ENCODE measurements at places on chromosomes 1 and 21. TPM values are rescaled to one million over a fixed set of nuclear protein-coding genes. Genes with fewer than 3 reads are reported as not detected.

Gene SEC16B
- polyA plus RNA-seq: 2.9 TPM

Gene KIF21B
- 0.36 TPM for polyA plus RNA-seq

Gene RHEX
- not detected for polyA plus RNA-seq

Gene IFI44
- 13.7 TPM for polyA plus RNA-seq

DNA sequence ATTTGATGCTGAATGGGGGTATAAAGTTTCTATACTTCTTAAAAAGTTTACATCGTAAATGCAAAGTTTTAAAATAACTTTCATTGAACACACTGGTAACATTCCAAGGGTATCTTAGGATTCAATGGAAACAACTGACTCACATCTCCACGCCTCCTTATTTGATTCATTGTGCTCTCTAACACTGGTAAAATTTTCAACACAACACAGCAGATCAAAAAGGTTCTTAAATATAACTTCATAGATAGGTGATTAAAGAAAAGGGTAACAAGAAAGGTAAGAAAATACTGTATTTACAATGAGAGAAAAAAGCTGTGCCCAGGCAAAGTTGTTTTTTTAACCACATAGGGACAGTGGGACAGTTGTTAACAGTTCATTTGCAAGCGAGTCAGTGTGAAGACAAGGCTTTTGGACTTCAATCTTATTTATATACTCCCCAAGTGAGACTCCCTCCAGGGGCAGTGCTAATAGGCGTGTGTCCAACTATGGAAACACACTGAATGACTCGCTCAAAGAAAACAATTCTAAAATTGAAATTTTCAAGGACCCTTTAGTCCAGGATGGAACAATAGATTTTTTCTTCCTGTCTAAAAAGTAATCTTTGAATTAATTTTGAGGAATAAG is 140.5 kb downstream of the TIAM1 start:
- no peak for DNase-seq

- no peak for DNase-seq
These were observed 45.6 kb downstream of the SUCO start for GRCh38 chr1:172578586-172578985.

DNA sequence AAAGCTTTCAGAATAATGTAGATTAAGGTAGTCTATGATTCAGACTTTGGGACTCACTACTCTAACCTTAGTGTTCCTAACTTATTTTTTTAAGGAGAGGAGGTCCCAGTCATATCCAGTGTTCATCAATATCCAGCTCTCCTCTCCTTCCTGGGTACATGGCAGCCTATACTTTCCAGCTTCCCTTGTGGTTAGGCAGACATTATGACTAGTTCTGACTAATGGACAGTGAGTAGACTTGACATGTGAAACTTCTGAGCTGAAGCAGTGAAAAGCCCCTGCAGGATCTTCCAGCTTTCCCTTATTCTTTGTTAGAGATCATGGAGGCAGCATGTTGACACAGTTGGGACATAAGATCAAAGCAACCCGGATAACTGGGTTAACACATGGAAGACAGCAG is 144.2 kb downstream of the PTPRU start:
- no peak for DNase-seq

DNA sequence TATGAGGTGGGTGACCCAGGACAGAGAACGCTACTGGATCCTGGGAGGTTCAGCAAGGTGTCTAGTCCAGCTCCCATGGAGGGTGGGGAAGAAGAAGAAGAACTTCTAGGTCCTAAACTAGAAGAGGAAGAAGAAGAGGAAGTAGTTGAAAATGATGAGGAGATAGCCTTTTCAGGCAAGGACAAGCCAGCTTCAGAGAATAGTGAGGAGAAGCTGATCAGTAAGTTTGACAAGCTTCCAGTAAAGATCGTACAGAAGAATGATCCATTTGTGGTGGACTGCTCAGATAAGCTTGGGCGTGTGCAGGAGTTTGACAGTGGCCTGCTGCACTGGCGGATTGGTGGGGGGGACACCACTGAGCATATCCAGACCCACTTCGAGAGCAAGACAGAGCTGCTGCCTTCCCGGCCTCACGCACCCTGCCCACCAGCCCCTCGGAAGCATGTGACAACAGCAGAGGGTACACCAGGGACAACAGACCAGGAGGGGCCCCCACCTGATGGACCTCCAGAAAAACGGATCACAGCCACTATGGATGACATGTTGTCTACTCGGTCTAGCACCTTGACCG is 8.6 kb upstream of the PIGV start:
- no peak for DNase-seq

GRCh38 chr1:229716069-229716468 is 90.0 kb downstream of the URB2 start:
- DNase-seq: no peak

- DNase-seq: no peak
These were observed 1.8 kb upstream of the TFF2 start for GRCh38 chr21:42352441-42353095.

DNA sequence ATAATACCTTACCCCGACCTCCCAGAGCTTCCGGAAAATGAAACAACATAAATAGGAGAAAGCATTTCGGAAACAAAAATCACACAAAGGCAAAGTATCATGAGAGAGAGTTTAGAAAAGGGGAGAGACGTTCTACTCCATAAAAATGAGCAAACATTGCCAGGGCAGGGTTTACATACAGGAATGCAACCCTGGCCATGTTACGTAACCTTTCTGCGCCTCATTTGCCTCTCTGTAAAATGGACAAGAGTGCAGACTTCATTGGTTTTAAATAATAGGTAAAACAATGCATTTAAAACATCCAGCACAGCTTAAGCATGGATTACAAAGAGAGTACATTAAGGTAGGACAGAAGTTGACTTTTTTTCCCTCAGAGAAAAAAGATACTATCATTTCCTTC is 45.6 kb downstream of the PHC2 start:
- DNase-seq: no peak

GRCh38 chr1:187275346-187275745 is 446.6 kb downstream of the PLA2G4A start:
- DNase-seq: no peak

- DNase-seq: no peak
These were observed 100.1 kb upstream of the JUN start for GRCh38 chr1:58883888-58884482.

GRCh38 chr1:210072129-210072528 is 134.1 kb downstream of the SYT14 start:
- DNase-seq: no peak

DNA sequence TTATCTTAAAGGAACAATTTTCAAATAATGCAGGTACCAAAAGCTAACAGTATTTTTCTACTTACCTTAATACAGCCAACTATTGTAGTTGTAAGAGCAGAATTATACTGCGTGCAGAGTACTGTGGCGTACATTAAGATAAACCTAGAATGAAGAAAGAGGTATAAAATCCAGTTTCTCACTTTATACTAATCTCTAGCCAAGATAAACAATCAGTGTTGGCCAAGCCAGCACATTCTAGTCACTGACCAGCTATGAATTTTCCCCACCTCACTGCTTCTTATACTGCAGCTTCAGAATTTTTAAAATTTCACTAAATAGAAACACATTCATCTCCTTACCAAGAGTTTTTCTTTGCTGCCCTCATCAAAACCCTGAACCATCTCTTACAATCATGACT is 33.6 kb downstream of the SLC35D1 start:
- DNase-seq: no peak

- DNase-seq: no peak
These were observed 121.7 kb downstream of the KCNN3 start for GRCh38 chr1:154748405-154748775.

- DNase-seq: peak; percentile 59
These were observed 64.6 kb upstream of the FMN2 start for GRCh38 chr1:240027059-240027462.

GRCh38 chr1:51726051-51726450 is 109.2 kb downstream of the OSBPL9 start:
- no peak for DNase-seq

GRCh38 chr1:154157520-154158306 is 2.8 kb upstream of the NUP210L start:
- DNase-seq: no peak

DNA sequence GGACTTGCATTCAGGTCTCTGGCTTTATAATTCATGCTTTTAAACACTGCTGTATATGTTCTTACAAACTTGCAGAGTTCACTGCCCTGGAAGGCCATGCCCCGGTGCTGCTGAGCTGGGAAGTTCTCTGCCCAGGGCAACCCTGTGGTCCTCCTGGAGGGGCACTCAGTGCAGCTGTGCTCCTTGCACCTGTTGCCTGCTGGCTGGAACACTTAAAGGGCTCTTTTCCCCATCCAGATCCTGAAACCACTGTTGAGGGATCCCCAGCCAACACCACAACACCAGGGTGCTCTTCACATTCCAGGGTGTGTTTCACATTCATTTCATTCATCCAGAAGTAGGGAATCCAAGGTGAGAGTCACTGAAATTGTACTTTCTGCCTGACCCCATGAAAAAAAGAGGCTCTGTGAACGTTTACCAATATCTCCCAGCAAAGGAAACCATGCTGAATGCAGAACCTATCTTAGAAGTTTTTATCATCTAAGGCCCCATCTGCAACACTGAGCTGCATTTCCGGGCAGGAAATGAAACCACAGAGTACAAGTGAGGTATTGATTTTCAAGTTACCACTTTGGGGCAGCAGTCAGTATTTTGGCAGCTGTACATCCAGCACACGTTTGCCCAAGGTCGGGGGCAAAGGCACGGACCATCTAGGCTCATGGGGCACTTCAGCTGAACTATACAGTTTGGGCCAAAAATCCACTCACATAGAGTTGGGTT is 16.4 kb upstream of the KIAA0040 start:
- DNase-seq: no peak

- peak; percentile 20 for DNase-seq
These were observed 95.9 kb downstream of the RASAL2 start for GRCh38 chr1:178189814-178190213.

DNA sequence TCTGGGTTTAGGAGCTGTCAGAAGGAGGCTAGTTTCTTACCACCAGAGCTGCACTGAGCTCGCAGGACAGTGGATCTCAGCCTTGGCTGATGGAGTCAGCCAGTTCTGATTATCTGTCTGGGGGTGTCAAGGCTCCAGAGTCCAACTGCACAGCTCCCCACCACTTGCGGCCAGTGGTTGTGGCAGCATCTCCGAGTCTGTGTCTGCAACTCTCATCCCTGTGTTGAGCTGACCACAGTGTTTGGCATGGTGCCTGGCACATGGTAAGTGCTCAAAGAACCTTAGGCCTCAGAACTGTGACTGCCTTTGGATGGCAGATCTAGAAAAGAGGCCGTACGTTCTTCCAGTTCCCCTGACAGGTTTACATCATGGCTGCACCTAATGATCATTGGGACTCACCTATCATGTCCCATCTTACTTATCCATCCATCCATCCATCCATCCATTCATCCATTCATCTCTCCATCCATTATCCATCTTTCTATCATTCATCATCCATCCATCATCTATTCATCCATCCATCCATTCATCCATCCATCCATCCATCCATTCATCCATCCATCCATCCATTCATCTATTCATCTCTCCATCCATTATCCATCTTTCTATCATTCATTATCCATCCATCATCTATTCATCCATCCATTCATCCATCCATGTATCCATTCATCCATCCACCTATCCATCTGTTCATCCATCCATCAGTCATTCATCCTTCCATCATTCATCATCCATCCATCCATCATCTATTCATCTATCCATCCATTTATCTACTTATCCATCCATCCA is 114.5 kb downstream of the CRYAA start:
- peak; percentile 6 for DNase-seq

DNA sequence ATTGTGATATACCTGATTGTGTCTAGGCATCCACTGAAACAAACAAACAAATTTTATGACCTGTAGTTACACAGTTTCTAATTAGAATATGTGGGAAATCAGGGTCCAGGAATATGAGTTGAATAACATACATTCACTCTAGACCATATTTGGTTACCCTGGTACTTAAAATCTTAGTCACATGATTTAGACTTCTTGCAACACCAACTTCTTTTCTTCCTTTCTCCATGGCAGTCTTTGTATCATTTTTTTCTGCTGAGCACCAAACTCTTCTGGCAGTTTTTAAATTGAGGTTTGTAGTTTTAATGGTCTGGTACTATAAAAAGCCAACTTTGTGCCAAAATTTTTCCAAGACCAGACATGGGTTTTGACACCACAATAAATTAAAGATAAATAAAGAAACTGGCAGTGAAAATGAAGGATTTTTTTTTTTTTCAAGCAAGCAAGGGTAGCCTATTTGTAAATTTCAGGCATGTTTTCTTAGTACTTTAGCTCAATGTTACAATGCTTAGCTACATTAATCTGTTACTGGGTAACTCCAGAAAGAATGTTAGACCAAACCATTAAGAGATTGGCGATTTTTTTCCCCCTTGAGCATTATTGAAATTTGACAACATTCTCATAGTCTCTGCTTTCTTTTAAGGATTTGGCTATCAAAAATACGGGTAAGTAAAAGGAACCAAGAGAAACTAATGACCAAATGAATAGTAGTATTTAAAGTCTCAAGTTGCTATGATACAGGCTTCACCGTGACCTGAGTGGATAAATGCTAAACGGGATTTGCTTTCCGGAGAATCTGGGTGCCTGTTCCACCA is 108.5 kb downstream of the NFIA start:
- DNase-seq: no peak

- no peak for DNase-seq
These were observed 150.3 kb upstream of the SPAG17 start for GRCh38 chr1:118335331-118335732.

DNA sequence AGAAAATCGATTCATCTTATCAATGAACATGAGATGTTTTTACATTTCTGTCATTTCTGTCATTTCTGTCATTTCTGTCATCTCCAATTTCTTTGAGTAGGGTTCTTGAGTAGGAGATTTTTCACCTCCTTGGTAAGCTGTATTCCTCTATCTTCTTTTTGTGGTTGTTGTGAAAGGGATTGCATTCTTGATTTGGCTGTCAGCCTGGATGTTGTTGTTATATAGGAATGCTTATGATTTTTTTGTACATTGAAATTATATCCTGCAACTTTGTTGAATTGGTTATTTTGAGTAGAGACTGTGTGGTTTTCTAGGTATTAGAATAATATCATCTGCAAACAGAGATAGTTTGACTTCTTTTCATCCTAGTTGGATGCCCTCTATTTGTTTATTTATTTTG is 1233.7 kb downstream of the PLA2G4A start:
- DNase-seq: no peak

DNA sequence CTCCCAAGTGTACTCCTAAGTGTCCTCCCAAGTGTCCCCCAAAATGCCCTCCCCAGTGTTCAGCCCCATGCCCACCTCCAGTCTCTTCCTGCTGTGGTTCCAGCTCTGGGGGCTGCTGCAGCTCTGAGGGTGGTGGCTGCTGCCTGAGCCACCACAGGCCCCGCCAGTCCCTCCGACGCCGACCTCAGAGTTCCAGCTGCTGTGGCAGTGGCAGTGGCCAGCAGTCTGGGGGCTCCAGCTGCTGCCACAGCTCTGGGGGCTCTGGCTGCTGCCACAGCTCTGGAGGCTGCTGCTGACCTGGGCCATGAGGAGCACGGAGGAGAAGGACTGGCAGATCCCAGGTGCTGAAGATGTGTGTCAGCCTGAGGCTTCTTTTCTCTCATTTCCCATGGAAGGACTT is 993 bp downstream of the LCE5A start:
- DNase-seq: no peak

- no peak for DNase-seq
These were observed 9.5 kb upstream of the ZBTB21 start for GRCh38 chr21:42019706-42020105.
